ENCODE measurements at places on chromosomes 3 and 15.
A peak's percentile ranks its signal among the peaks of the same experiment; 100 is the strongest.

- no peak for DNase-seq
These were observed 15.6 kb upstream of the FLNB start for GRCh38 chr3:57992452-57993213.

DNA sequence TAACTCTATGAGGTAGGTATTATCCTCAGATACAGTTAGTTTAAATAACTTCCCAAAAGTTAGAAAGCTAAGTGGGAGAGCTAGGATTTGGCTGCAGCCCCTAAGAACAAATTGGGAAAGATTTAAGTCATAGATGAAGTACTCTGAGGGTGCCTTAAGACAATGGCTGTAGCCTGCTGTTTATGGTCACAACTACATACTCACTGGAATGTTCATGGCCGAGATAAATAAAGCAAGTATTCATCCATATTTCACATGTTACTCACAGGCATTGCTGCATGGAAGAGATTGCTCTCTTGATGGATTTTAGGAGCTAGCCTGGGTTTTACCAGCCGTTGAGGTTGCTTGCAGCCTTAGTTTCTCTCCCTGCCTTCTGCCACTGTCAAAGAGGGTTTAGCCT lies 145.0 kb downstream of the CMSS1 start:
- DNase-seq: no peak

GRCh38 chr3:149621218-149622005 lies 36.4 kb downstream of the WWTR1 start:
- peak; percentile 30 for DNase-seq

DNA sequence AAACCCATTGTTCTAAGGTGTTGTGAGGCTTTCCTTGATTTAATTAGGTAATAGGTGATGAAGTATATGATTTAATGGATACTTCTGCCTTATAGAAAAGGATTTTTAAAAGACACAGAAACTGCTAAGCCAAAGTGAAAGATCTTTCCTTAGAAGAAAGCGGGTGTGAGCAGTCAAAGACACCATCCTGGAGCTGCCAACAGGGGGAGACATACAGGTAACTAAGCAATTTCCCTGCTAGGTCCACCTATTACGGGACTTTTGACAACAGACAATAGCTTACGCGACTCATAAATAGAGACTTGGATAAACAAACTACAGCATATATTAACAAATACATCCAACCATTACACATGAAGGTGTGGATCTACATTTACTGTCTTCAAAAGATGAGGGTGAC lies 669.5 kb downstream of the SQOR start:
- DNase-seq: no peak

DNA sequence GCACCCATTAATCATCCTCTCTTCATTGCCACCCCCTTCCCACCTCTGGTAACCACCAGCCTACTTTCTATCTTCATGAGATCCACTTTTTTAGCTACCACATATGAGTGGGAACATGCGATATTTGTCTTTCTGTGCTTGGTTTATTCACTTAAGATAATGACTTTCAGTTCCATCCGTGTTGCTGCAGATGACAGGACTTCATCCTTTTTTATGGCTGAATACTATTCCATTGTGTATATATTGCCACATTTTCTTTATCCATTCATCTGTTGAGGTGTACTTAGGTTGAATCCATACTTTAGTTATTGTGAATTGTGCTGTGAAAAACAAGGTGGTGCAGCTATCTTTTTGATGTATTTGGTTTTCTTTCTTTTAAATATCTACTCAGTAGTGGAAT lies 53.3 kb upstream of the NR2C2 start:
- DNase-seq: no peak

DNA sequence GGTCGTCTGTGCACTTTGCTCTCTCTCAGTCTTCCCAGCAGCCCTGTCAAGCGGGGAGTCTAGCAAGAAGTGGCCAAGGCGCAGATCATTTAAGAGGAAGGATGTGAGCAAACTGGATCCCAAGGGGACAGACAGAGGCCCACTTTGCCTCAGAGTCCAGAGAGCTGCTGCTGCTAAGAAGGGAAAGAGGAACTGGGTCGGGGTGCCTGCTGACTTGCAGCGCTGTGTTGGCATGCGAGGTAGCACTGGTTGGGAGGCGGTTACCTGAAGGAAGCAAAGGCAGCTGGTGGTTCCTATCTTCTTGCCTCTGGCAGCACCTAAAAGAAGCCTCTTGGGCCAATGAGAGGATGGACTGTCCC lies 28.1 kb downstream of the SMAD3 start:
- peak; percentile 46 for DNase-seq

DNA sequence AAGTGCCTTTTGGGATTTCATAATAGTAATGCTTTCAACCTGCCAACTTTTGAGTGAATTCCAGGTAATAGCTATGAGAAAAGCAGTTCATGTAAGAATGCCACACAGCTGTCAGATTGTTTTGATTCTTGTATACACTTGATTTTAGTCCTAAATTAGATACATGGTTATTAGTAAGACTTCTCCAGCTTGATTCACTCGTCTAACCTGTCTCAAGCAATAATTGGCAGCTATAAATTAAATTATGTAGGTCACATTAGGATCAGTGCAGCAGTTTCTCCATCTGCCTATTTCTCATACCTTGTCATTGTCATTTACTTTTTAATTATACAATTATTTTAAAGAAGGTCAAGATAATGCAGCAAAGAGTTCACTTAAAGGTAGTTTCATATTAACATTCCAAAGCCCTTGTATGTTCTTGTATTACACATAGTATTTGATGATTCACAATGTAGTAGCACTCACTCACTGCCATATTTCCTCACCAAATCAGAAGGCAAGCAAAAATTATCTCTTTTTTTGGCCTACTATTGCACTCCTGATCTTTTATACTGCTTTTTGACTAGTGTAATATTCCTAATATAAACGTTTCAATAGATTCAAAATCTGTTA lies 10.9 kb upstream of the CRYBG3 start:
- no peak for DNase-seq

DNA sequence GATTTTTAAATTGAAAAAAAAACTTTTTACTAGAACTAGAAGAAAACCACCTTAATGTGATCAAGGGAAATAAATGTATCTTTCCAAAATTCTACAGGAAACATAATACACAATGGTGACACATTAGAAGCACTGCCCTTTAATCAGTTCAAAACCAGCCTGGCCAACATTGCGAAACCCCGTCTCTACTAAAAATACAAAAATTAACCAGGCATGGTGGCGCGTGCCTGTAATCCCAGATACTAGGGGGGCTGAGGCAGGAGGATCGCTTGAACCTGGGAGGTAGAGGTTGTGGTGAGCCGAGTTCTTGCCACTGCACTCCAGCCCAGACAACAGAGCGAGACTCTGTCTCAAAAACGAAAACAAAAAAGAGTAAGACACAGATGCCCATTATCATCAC lies 134.5 kb downstream of the TBC1D5 start:
- no peak for DNase-seq

DNA sequence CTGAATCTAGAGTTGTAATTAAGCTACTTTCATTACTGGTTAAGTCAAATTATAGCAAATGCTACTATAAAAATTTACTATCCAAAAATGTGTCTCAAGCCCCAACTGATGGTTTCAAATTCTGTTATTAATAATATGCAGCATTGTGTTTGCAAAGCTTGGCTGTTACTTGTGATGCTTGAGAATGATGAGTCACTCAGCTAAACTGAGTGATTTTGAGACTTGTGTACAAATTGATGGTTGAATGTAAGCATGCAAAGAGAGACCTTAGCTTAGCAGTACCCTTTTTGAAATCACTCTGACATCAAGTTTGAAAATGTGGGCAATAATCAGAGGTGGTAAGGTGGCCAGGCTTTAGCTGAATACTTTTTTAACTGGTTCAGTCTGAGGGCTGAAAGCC lies 27.6 kb downstream of the OPA1 start:
- no peak for DNase-seq

GRCh38 chr3:109432833-109433232 lies 95.5 kb upstream of the DPPA4 start:
- no peak for DNase-seq

DNA sequence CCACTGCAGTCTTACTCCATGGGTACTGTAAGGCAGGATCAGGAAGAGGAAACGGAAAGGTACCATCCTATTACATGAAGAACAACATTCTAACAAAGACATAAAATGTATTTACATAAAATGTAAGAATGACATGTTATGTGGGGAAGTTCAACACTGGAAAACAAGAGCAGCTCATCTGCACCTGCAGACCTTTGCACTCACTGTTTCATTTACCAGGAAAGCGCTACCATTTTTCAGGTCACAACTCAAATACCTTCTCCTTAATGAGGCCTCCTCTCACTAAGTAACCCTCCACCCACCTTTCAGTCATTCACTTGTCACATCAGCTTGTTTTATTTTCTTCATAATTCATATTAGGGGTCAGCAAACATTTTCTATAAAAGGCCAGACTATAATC lies 2.6 kb downstream of the TMCC1 start:
- DNase-seq: no peak

DNA sequence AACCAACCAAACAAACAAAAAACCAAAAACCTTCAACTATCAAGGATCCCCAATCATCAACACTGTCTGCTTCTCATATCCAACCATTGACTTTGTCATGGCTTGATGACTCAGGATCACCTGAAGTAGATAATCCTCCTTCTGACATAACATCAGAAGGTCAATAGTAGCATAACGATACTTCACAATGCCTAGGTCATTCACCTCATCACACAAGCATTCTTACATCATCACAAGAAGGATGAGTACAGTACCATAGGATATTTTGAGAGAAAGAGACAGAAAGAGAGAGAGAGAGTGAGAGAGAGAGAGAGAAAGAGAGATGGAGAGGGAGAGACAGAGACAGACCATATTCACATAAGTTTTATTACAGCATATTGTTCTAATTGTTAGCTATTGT lies 42.1 kb downstream of the SPATA16 start:
- DNase-seq: no peak

DNA sequence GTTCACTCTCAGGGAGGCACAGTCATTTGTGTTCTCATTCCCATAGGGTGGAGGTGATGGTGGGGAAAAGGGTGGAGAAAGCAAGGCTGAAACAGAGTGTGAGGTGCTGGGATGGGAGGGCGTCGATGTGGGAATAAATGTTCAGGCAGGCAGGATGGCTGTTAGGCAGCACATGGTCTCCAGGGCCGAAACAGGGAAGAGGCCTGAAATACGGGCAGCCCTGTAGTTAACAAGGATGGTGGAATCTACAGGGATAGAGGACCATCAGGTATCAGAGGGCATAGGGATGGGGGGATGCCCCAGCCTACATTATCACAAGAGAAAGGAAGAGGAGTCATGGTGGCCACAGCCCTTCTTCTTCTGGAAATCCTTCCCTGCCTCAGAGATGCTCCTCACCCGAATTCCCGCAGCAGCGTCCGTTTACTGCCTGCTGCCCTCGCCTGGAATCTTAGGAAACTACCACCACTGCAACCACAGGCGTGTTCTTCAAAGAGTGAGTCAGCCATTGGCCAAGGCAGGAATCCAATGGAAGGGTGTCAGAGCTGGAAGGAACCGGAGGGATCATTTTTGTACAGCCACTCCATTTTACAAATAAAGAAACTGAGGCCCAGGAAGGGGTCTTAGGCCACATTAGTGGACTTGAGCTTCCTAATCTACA lies 49.7 kb upstream of the POMGNT2 start:
- no peak for DNase-seq

GRCh38 chr3:126971891-126972351 lies 11.0 kb upstream of the PLXNA1 start:
- no peak for DNase-seq

DNA sequence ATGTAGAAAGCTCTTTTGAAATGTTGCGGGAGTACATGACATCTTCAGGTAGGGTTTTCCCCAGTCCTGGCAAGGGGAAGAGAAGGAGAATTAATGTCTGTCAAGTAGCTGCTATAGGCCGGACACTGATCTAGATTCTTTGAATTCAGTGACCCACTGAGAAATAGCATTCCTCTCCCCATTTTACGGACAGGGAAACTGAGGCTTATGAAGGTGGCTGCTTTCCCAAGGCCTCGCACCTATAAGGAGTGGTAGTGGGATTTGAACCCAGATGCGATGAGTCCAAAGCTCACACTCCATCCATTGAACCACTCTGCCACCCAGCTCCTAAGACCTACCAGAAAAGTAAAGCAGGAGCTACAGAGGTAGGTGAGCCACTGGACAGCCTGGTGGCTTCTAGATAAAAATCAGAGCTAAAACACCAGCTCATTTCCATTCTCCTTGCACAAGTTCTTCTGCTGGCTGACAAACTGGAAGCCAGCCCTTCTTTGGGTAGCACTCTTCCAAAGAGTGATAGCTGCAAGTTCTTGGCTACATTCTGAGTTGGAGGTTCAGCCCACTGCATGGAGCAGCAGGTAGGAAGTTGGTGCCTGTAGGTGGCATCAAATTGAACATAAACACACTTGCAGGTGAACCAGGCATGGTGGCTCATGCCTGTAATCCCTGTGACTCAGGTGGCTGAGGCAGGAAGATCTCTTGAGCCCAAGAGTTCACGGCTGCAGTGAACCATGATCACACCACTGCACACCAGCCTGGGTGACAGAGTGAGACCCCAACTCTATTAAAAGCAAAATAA lies 22.0 kb downstream of the ZNF710 start:
- DNase-seq: no peak

DNA sequence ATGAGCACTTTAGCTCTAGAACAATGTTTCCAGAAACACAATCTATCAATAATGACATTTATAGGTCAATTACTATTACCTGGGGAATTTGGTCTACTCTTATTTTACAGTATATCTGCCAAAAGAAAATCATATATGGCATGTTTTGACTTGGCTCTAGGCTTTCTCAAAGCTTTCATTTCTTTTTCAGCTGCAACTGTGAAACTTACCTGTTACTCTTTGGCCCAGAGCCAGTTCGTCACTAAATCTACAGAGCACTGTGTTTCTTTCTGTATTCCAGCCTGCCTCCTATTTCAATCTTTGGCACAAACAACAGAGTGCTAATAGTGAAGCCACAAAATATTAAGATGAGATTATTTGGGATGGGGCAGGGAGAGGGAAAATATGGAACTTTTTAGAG lies 76.0 kb downstream of the P2RY1 start:
- no peak for DNase-seq

GRCh38 chr3:11907667-11908660 lies 61.3 kb upstream of the TAMM41 start:
- DNase-seq: no peak

DNA sequence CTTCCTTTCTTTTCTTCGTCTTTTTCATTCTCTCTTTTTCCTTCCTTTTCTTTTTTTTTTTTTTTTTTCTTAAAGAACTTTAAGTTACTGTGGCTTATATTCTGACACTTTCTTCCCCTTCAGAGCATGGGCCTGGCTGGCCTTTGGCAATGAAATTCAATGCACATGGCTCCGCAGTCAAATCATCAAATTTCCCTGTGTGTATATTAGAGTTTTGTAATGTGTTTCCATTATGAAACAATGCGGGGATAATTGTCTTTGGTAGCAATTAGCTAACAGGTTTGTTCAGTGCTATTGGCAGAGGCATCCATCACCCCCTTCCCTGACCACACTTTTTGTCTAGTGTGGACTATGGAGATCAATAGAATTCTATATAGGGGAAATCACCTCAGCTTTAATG lies 80.5 kb downstream of the CDIN1 start:
- DNase-seq: no peak

Data from KG1 (cell line).